Astrocyte (in vitro differentiated cells and primary cell): ENCODE measurements at places on chromosomes 11 and 22. TPM values are rescaled to one million over a fixed set of nuclear protein-coding genes. Genes with fewer than 3 reads are reported as not detected.

DNA sequence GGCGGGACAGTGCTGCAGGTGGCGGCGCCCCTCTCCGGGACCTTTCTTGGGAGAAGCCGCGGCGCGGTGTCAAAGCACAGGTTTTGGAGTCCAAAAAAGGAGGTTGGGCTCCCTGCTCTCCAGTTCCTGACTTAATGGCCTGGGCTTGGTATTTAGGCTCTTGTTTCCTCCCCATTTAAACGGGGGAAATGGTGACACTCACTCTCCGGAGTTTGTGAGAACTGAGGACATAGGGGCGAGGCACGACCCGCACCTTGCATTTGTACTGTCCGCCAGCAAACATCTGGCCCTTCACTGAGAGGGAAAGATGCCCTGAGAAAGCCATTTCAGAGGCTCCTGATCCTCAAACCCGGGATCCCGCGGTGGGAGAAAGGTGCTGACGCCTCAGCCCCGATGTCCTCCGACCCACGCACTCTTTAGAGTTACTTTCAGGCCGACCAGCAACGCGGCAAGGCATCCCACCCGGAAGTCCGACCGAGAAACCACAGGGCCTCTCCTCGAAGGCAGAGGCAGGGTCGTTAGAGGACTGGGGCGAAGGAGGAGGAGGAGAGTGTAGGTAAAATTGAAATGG lies 2.9 kb upstream of the WDR74 start:
- H3K36me3 ChIP-seq, result no peaks in the 10 kb centered on the region
- H3K4me1 ChIP-seq, result peaks cover 15% of the 10 kb centered on the region
- DNase-seq, result no peak
- H3K4me3 ChIP-seq, result peak overlapping the region; percentile 53

- H3K36me3 ChIP-seq, result peaks cover 9% of the 10 kb centered on the region
- no peaks in the 10 kb centered on the region for H3K27me3 ChIP-seq
- H3K4me3 ChIP-seq, result peak overlapping the region; percentile 82
- no peak for DNase-seq
- peaks cover 15% of the 10 kb centered on the region for H3K4me1 ChIP-seq
These were observed 517 bp downstream of the HIRA start for GRCh38 chr22:19430890-19431541.

DNA sequence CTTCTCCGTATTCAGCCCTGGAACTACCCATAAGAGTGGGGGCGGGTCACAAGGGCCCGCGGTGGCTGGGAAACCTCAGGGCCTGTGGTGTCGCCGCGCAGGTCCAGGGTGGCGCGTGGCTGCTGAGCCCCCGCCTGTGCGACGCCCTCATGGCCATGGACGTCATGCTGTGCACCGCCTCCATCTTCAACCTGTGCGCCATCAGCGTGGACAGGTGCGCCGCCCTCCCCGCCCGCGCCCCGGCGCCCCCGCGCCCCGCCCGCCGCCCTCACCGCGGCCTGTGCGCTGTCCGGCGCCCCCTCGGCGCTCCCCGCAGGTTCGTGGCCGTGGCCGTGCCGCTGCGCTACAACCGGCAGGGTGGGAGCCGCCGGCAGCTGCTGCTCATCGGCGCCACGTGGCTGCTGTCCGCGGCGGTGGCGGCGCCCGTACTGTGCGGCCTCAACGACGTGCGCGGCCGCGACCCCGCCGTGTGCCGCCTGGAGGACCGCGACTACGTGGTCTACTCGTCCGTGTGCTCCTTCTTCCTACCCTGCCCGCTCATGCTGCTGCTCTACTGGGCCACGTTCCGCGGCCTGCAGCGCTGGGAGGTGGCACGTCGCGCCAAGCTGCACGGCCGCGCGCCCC lies 2.4 kb downstream of the DRD4 start:
- H3K4me3 ChIP-seq, result peak overlapping the region; percentile 19
- peaks cover 14% of the 10 kb centered on the region for H3K27me3 ChIP-seq
- DNase-seq, result no peak

DNA sequence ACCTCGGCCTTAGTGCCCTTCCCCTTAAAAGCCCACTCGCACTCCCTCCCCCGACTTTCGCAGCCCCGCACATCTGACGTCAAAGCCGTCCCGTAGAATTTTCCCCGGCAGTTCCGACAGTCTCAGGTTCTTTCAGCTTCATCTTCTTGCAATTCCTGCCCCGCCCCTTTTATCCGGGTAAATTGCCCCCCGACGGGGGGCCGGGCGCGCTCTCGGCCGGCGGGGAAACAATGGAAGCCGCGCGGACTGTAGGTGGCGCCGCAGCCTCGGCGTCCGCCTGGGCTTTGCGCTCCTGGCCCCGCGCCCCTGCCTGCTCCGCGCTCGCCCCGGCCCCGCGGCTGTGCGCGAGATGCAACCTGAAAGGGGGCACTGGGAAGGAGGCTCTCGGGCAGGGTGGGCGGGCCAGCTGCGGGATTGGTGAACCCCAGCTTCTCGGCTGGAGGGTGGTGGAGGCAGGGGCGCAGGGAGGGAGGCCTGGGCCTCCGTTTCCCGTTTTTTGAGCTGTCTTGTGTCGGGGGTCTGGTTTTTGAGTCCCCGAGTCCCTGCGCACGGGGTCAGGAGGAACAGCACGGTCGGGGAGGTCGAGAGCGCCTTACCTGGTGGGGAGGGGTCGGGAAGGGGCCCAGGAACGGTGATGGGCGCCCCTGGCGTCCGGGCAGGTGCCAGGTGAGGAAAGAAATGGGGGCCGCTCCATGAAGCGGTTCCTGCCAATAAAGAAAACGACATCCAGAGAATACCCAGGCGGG lies 859 bp upstream of the FGF19 start:
- H3K27me3 ChIP-seq, result peaks cover 62% of the 10 kb centered on the region
- no peak for DNase-seq
- H3K27ac ChIP-seq, result no peak overlapping the region
- no peak overlapping the region for H3K4me3 ChIP-seq

DNA sequence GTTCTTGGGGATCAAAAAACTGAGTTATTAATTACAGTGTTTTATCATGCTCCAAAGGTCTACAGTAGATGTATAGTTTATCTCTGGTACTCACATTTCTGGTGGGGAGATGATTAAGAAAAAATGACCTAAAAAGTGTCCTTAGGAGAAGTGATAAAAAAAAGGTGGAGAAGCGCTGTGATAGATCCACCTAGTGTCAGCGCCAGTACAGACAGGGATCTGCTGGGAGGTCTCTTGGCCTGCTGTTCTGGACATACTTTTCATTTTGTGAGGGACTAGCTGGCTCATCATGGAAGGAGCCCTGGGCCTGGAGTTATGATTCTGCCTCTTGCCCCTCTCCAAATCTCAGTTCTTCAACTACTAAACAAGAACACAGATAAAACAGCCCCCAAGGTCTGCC lies 2.9 kb downstream of the ELF5 start:
- no peak for DNase-seq
- no peaks in the 10 kb centered on the region for H3K36me3 ChIP-seq
- H3K27me3 ChIP-seq, result no peaks in the 10 kb centered on the region

DNA sequence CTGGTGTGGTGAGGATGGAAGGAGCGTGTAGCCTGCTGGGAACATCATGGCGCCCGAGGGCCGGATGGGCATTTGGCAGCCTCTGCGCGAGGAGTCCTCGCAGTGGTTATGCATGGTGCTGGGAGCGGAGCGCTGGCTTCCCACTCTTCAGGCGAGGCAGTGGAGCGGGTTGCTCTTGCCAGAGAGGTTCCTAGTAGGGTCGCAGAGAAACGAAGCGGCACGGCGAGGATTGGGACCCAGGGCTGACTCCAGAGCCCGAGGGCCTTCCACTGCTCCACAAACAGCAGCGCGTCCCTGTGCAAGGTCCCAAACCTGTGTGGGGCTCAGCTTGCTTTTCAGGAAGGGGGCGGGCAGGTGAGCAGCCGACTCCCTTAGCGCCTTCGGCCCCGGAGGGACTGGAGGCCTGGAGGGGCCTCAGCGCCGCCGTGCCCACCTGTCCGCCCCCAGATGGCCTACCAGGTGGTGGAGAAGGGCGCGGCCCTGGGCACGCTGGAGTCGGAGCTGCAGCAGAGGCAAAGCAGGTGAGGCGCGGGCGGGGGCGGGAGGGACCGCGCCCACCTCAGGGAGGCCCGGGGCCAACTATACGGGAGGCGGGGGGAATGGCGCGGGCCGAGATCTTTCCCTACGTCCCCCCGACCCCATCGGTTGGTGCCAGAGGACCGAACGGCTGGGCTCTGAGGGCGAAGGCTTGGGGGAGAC lies 7.2 kb downstream of the ATG16L2 start:
- no peaks in the 10 kb centered on the region for H3K27me3 ChIP-seq
- H3K4me1 ChIP-seq, result peaks cover 17% of the 10 kb centered on the region
- H3K36me3 ChIP-seq, result peaks cover 3% of the 10 kb centered on the region
- H3K4me3 ChIP-seq, result peak overlapping the region; percentile 68
- no peak for DNase-seq

DNA sequence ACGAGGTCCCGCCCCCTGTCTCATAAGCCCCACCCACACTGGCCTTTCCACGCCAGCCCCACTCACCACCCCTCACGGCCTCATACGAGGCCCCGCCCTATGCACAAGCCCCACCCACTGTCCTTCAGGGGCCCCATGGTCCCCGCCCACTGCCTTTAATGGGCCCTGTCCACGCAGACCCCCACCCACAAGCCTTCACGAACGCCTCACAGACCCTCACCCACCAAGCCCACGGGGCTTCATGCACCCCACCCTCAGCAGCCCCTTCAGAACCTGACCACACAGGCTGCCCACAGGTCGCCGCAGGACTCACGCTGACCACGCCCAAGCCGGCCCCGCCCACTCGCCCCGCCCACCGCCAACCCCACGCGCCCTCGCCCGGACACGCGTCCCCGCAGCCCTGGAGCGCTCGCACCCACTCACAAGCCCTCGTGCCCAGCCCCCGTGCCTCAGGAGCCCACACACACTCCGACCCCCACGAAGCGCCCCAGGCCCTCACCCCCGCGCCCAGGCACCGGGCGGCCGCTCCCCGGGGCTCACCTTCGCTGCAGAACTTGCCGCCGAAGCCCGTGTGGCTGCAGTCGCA lies 10.5 kb downstream of the NRXN2 start:
- no peak overlapping the region for H3K27ac ChIP-seq
- H3K4me3 ChIP-seq, result no peak overlapping the region
- H3K36me3 ChIP-seq, result no peaks in the 10 kb centered on the region

DNA sequence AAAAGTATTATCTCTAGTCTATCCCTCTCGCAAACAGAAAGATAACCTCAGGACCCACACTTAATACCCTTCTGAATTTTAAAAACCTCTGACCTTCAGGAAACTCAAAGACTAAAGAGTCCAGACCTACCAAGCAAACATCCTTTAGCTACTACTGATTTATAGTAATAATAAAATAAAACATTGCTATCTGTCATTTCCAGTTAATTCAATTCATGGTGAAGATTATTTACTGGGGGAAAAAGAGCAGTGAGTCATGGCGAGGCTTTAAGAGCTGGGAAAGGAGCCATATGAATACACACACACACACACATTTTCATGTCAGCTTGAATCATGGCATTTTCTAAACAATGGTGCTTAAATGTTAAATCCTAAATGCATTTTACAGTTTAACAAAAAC lies 87.1 kb downstream of the FAM76B start:
- peaks cover 14% of the 10 kb centered on the region for H3K4me1 ChIP-seq
- H3K27ac ChIP-seq, result no peak overlapping the region
- H3K36me3 ChIP-seq, result no peaks in the 10 kb centered on the region
- H3K27me3 ChIP-seq, result no peaks in the 10 kb centered on the region

DNA sequence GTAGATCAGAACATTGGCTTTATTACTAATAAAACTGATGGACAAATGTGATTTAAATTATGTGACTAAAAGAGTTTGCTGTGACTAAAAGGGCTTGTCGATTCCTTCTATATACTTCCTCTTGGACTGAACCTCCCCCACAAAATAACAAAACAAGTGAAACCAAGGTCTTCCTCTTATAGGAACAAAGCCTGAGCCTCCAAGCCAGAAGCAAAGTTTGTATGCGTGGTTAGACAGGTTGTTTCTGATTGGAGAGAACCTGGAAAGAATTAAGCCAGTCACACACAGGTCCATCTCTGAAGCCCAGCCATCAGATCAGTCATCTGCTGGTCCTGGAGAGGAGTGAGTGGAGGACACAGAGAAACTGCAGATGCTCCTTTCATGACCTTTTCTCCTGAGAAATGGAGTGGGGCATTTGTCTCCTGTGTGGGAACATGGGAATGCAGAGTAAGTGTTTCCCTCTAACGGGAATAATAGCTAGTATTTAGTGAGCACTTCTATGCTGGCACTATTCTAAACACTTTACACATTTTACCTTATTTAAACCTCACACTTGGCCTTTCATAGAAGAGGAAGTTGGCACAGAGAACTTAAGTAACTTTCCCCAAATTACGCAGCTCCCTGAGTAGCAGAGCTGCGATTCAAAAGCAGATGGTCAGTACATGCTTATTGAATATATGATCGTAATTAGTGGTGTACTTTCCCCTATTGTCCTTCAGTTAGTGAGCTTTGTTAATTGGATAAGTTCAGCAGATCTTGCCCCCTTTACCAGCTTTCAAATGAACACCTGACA lies 77.1 kb downstream of the UVRAG start:
- H3K27ac ChIP-seq, result no peak overlapping the region
- H3K27me3 ChIP-seq, result no peaks in the 10 kb centered on the region
- H3K36me3 ChIP-seq, result no peaks in the 10 kb centered on the region
- H3K4me1 ChIP-seq, result no peaks in the 10 kb centered on the region
- H3K4me3 ChIP-seq, result no peak overlapping the region

DNA sequence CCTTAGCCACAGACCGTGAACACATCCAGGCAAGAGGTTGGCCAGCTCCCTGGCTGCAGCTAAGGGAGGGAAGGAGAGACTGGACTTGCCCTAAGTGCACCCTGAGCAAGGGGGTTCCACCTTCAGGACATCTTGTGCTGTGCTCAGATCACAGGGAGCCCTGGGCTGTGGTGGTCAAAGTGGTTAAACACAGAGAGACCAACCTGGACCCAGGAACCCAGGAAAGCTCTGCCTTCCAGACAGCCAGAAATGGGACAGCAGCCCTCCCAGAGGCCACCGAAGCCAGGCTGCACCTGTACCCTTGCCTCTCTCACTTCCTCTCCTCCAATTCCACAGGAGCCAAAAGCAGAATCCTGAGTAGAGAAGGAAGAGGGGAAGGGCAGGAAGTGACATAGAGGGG lies 105.2 kb upstream of the TMEM45B start:
- H3K36me3 ChIP-seq, result no peaks in the 10 kb centered on the region
- no peak for DNase-seq
- H3K4me3 ChIP-seq, result no peak overlapping the region
- H3K4me1 ChIP-seq, result no peaks in the 10 kb centered on the region
- no peak overlapping the region for H3K27ac ChIP-seq

- no peak overlapping the region for H3K4me3 ChIP-seq
- H3K36me3 ChIP-seq, result no peaks in the 10 kb centered on the region
- H3K27me3 ChIP-seq, result no peaks in the 10 kb centered on the region
- H3K4me1 ChIP-seq, result no peaks in the 10 kb centered on the region
- H3K27ac ChIP-seq, result no peak overlapping the region
These were observed 97.7 kb upstream of the SORL1-AS1 start for GRCh38 chr11:121550247-121551030.

GRCh38 chr11:42410251-42410955 lies 901.4 kb upstream of the API5 start:
- no peak overlapping the region for H3K4me3 ChIP-seq
- no peaks in the 10 kb centered on the region for H3K36me3 ChIP-seq
- no peaks in the 10 kb centered on the region for H3K4me1 ChIP-seq
- no peak overlapping the region for H3K27ac ChIP-seq
- DNase-seq, result peak; percentile 49
- no peaks in the 10 kb centered on the region for H3K27me3 ChIP-seq

NCAM1 gene
- 17.4 and 24.5 TPM in 2 replicates for total RNA-seq

CTSW gene
- total RNA-seq, result not detected in 2 replicates

GAL gene
- 23.4 and 26.3 TPM in 2 replicates for total RNA-seq

LMO2 gene
- total RNA-seq, result 0.67 and 1.8 TPM in 2 replicates

APOA4 gene
- total RNA-seq, result not detected in 2 replicates
